ENCODE measurements at places on chromosomes 2 and 18. TPM values are rescaled to one million over a fixed set of nuclear protein-coding genes. Genes with fewer than 3 reads are reported as not detected.

DNA sequence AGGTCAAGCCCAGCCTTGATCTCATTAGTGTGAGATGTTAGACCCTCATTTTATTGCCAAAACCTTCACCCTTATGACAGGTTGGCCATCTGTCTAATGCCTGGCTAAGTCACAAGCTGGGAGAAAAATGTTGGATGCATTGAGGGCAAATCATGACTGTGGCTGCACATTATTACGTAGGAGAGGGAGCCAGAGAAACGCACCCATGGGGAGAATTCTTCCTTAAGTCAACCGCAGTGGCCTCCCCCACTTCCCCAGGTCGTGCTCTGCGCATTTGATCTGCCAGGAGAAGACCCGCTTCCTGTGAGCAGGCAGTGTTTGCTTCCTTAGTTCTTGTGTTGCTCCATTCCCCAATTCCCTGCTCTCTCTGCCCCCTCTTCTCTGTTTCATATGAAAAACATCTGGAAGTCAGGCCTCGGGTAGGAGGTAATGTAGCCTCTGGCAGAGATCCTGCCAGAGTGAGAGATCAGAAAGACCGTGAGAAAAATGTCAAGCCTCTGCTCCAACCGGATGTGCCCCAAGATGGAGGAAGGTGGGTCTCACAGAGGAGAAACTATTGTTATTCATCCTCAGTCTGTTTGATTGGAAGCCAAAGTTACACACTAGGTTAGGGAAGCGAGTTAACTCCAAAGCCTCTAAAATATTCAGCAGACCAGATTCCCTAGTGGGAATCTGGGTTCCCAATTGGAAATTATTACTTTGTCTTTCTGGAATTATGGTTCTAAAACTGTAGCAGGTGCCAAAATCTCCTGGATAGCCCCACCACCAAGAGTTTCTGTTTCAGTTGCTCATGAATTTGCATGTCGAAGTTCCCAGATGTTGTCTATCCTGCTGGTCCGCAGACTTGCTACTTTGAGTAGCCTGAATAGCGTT lies 144.3 kb upstream of the PELI1 start:
- H3K27ac ChIP-seq: no peak overlapping the region
- no peaks in the 10 kb centered on the region for H3K36me3 ChIP-seq
- peaks cover 1% of the 10 kb centered on the region for H3K27me3 ChIP-seq
- H3K4me3 ChIP-seq: no peak overlapping the region
- no peak for DNase-seq

- H3K27me3 ChIP-seq: peaks cover 10% of the 10 kb centered on the region
- no peaks in the 10 kb centered on the region for H3K36me3 ChIP-seq
- H3K4me3 ChIP-seq: no peak overlapping the region
- no peak for DNase-seq
- H3K27ac ChIP-seq: no peak overlapping the region
- H3K4me1 ChIP-seq: no peaks in the 10 kb centered on the region
These were observed 176.9 kb upstream of the NABP1 start for GRCh38 chr2:191500884-191501560.

DNA sequence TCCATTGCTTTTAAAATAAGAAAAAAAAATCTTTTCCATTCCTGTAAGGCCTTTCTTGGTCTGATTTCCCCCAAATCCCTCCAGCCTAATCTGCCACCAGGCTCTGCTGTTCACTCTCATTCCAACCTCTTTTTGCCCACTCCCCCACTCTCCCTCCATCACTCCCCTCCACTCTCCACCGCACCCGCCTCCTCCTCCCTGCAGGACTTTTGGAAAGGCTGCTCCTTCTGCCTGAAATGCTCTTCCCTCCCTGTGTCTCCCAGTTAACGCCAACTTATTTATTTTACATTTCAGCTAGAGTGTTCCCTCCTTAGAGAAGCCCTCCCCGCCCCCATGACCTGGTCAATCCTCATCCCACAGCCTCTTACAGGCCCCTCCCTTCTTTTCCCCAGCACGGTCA lies 4.7 kb upstream of the WNT6 start:
- H3K27me3 ChIP-seq: peaks cover 72% of the 10 kb centered on the region
- DNase-seq: no peak
- peaks cover 2% of the 10 kb centered on the region for H3K4me1 ChIP-seq

DNA sequence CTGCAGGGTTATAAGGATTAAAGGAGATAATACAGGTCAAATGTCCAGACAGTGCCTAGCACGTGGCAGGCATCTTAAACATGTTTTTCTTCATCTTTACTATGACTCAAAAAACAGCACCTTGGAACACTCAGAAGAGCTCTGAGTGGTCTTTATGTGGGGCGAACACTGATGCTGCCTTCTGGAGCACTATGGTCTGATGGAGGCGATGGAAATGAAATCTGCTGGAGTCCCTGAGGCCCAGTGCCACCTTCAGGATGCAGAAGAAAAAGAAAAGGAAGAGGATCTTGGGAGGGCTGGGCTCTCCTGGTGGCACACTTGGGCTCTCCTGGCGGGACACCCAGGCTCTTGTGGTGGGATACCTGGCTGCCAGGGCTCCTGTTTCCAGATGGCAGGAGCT lies 171.8 kb downstream of the EIPR1 start:
- peaks cover 4% of the 10 kb centered on the region for H3K4me1 ChIP-seq
- H3K27ac ChIP-seq: no peak overlapping the region
- H3K36me3 ChIP-seq: peaks cover 6% of the 10 kb centered on the region
- no peaks in the 10 kb centered on the region for H3K27me3 ChIP-seq

DNA sequence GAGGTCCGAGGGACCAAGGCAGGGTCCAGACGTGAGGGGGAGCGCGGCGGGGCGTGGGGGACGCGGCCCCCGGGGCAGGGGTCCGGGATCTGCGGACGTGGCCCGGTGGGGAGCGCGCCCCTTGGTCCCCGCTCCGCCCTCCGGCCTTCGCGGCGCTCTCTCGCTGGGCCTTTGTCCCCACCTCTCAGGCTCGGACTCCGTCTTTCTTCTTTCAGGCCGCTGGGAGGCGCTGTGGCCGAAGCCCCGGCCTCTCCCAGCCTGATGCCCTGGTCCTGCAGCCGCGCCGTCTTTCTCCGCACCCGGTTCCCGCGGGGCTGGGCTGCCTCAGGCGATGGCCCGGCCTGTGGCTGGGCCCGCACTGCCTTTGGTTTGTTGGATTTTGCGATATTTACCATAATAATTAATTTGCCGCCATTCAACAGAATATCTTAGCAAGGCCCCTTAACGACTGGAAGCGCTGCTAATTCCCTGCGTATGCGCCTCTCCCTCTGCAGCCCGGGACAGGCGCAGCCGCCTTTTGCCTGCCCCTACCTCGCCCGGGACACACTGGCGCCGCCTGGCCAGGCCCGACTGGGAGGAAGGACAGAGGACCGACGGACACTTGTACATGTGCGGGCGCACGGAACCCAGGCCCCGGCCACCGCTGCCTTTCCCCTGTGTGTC lies 10.8 kb downstream of the SIX3 start:
- peak; percentile 73 for DNase-seq
- no peaks in the 10 kb centered on the region for H3K36me3 ChIP-seq
- H3K4me3 ChIP-seq: peak overlapping the region; percentile 51
- H3K27me3 ChIP-seq: peaks cover 85% of the 10 kb centered on the region

- H3K36me3 ChIP-seq: peaks cover 1% of the 10 kb centered on the region
- no peaks in the 10 kb centered on the region for H3K27me3 ChIP-seq
- H3K4me1 ChIP-seq: peaks cover 15% of the 10 kb centered on the region
- no peak for DNase-seq
- no peak overlapping the region for H3K4me3 ChIP-seq
These were observed 268.2 kb downstream of the PRKCE start for GRCh38 chr2:45919711-45920111.

GRCh38 chr2:151374436-151374835 lies 17.0 kb downstream of the TNFAIP6 start:
- peaks cover 5% of the 10 kb centered on the region for H3K4me1 ChIP-seq
- no peak overlapping the region for H3K4me3 ChIP-seq
- peaks cover 8% of the 10 kb centered on the region for H3K27me3 ChIP-seq
- DNase-seq: no peak

Gene NOSTRIN
- not detected for total RNA-seq

Gene PARD3B
- total RNA-seq: 0.55 TPM

Gene ARHGEF33
- total RNA-seq: 0.17 TPM

Gene ZNF2
- 5.8 TPM for total RNA-seq

Data from activated naive CD8-positive, alpha-beta T cell treated with anti-CD3 and anti-CD28 coated beads, Interleukin-2, amount 10 ng/mL, durations not matched to agents 7 days and 5 days (primary cell).